CD4-positive, alpha-beta memory T cell (primary cell): ENCODE measurements at places on chromosomes 5 and 9.

DNA sequence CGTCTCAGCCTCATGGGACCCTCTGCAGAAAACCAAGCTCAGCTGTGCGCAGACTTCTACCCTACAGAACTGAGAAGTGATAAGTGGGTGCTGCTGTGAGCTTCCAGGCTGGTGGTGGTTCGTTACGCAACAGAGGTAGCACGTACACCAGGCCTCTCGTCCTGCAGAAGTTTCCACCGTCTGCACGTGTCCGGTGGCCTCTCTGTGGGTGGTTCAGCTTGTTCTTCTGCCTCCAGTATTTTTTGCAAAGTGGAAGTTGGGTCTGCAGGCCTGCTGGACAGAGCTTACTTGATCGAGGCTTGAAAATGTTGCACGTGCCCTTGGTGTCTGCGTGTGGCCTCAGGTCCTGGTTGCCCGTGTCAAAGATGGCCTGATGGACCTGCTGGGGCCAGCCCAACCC lies 27.5 kb downstream of the KCNT1 start:
- DNase-seq, result no peak

GRCh38 chr9:4242239-4242638 lies 57.6 kb downstream of the GLIS3 start:
- DNase-seq, result no peak

- DNase-seq, result no peak
Measured at GRCh38 chr5:132684922-132685720, 11.3 kb downstream of the IL4 start.

GRCh38 chr5:145840458-145841132 lies 5.5 kb upstream of the PRELID2 start:
- DNase-seq, result no peak

DNA sequence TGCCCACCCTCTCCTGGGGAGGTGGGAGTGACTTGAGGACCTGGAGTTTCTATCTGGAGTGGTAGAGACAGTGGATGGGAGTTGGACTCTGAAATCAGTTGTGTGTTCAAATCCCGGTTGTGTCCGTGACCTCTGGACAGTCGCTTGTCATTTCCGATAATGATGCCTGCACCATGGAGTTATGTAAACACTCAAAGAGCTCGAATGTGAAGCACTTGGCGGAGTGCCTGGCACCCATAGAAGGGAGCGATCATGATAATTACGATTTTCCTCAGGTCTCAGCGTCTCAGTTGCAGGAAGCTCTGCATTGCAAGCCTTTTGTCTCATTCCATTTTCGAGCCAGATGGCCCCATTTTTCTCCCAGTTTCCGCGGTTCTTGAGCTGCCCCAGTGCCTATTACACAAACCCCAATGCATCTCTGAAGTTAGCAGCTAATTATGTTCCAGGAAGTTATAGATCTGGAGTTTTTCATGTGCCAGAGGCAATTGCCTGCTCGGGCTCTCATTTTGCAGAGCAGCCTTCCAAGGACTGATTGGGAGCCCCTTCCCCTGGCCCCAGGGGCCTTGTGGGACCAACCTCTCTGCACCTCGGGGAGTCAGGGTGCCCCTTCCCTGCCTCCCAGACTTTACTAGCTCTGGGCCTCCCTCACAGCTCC lies 175.5 kb upstream of the MVB12B start:
- DNase-seq, result no peak

DNA sequence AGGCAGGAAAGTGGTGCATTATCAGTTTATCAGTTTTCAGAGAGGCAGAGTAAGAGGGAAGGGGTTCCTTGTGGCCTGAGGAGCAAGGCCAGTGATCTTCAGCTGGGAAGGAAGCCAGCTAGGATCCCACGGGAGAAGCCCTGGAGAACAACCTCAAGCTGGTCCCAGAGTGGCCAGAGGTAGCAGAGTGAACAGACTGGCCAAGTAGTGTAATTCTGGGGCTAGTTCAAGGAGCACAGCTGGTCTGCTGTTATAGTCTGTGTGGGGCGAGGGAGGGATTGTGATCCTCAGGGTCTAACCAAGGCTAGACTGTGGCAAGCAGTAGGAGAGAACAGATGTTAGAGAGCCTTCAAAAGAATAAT lies 164.6 kb downstream of the CARTPT start:
- no peak for DNase-seq

GRCh38 chr5:12113062-12113461 lies 208.8 kb upstream of the CTNND2 start:
- DNase-seq, result no peak

GRCh38 chr5:9069650-9070049 lies 476.2 kb downstream of the SEMA5A start:
- DNase-seq, result no peak

DNA sequence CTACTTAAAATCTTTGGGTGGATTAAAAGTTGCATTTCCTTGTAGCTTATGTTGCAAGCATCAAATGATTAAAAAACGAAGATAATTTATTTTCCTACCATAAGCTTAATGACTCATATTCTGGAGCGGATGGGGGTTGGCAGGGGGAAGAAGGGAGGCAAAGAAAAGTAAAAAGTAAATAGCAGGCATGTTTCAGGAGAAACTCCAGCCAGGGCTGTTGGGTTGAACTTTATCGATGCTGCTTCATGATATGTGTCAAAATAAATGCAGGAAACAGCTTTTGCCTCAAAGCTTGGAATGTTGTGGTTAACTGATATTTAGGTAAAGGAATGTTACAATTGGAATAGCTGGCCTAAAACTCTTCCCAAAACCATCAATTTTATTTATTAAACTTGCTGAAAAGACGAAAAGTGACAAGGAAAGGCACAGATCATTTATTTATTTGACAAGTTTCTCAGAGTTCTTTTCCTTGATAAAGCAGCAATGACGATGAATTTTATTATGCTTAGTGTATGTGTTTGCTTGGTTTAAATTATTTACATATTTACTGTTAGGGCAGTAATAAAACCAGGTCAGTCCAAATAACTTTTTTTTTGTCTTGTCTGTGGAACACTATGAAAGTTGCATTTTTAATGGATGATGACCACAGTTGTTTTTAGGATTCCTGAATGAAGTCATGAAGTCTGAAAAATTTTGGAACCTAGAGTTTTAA lies 177.9 kb downstream of the PCSK1 start:
- DNase-seq, result no peak

GRCh38 chr9:94995048-94995693 lies 268.7 kb downstream of the AOPEP start:
- no peak for DNase-seq
